ENCODE measurements at places on chromosomes 12 and 14.

GRCh38 chr12:57213058-57213715 lies 3.4 kb upstream of the NXPH4 start:
- peak; percentile 85 for DNase-seq

DNA sequence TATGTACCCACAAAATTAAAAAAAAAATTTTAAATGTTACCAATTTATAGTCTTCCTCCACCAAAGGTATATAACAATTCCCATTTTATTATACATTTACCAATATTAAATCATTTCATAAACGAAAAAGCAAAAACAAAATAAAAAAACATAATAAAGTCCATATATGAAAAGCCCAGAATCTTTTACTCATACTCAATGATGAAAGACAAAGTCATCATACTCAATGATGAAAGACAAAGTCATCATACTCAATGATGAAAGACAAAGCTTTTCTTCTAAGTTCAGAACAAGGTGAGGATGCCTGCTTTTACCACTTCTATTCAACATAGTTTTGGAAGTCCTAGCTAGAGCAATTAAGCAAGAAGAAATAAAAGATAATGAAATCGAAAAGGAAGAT lies 28.1 kb downstream of the TMEM116 start:
- DNase-seq = no peak

- DNase-seq = no peak
These were observed 1148.4 kb downstream of the VRK1 start for GRCh38 chr14:97945631-97946030.

GRCh38 chr12:87216436-87216835 lies 812.8 kb downstream of the C12orf50 start:
- no peak for DNase-seq

DNA sequence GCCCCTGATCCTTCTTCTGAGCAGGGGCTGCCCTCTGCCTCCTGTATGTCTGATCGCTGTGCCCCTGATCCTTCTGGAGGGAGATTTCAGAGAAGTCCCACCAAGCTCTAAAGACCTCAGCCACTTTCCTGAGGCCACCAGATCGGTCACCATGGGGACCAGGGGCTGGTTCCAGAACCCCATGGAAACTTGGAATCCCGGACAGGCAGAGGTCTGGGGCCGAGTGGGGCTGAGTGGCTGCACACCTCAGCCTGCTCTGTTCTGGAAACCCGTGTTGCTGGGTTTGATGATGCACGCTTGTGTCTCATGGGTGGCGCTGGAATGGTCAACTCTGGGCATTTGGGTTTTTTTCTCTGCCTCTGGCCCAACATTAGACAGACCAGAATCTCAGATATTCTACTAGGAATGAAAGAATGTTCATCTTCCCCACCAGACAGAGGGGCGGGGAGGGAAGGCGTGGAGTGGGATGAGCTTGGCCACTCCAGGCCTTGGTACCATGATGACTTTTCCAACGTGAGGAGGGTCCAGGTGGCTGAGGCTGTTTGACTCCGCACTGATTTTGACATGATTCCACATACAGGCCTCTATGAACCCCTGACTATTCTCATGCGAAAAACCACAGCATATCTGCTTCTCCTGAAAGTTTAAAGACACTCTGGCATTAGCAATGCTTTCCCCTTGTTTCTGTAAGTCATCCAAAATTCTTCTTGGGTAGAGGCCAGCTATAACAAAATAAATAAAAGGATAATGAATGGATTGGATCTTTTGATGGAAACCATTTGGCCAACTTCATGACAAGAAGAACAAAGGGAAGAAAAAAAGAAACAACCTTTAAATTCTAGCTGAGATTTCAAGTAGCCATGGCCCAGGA lies 114.5 kb downstream of the ADGRD1 start:
- DNase-seq = no peak

DNA sequence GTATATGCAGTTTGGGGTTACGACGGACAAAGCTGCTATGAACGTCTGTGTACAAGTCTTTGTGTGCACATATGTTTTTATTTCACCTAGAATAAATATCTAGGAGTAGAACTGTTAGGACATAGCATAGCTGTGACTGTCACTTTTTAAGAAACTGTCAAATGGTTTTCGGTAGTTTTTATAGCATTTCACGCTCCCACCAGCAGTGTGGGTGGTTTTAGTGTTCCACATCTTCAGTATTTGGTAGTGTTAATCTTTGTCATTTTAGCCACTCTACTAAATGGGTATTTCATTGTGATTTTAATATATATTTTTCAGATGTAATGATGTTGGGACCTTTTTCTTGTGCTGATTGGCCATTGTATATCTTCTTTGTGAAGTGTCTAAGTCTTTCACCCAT lies 109.1 kb upstream of the BCAT1 start:
- DNase-seq = no peak

DNA sequence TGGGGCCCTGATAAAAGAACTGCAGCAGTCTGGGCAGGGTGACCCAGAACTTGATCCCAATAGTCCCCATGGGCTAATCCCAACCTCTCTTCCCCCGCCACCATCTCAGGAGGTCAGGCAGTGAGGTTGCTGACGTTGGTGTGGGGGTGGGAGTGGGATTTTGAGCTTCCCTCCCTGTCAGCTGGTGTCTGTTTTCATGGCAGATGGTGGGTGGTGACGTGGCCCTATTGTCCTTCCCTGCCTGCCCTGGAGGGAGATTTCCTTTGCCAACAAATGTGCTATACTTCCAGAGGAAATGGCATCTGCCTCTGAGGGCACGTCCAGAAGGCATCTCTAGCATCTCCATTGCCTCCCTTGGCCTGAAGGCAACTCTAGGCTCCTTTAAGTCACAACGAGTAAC lies 37.7 kb downstream of the NEUROD4 start:
- no peak for DNase-seq

DNA sequence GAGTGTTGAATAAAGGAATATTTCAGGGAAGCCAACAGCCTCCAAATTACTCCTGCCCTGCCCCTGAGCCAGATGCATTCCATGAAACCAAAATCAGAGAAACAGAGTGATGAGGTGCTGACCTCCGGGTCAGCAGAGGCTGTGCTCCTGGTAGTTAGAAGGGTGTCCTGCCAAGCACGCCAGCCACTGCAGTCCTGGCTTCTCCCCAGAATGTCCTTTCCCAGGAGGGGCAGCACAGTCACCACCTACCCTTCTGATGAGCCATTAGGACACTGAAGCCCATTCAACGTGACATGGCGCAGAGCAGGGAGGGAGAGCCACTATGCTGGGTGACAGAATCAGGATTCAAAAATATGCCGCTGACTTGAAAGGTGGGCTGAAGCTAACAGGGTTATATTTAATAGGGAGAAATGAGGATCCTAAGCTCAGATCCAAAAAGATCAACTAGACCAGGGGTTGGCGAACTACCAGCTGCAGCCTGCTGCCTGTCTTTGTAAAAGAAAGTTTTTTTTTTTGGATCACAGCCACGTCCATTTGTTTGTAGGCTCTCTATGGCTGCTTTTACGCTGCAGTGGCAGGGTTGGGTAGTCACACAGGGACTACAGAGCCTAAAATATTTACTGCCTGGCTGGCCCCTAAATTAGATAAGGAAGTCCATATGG lies 34.5 kb upstream of the PLEK2 start:
- no peak for DNase-seq

- DNase-seq = no peak
These were observed 56.5 kb downstream of the HCAR2 start for GRCh38 chr12:122646517-122647217.

DNA sequence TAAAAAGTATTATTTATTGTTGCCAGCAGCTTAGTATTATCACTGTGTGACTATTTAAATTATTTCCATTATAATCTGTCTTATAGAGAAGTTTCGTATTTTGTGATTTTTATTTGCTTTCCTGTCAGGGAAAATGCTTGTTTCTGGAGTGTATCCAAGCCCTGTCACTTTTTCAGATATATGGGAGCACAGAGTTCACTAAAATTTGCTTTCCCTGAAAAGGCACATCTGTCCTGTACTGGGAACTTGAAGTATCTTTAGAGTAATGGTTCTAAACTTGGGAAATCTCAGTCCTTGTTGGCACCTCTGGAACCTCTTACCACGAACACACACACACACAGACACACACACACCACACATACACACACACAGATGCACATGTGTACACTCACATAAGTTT lies 39.3 kb upstream of the SSTR1 start:
- DNase-seq = no peak

GRCh38 chr12:25585021-25585523 lies 32.0 kb upstream of the LMNTD1 start:
- no peak for DNase-seq

DNA sequence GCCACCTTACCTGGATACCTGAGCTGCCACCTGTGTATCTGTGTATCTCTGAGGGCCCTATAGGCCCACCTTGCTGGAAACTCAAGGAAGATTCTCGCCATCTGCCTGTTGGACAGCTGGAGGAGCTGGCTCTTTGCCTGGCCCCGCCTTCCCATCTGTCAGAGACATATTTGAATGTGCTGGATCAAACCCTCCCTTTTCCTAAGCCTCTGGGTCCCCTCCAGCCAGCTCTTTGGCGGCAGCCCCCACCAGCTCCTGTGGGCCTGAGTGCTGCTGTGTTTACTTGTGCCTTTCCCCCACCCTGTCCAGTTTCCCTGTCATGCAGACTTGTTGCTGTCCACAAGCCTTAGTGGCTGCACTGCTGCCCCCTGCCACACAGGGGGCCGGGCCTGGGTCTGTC lies 55.9 kb upstream of the SRSF5 start:
- no peak for DNase-seq

DNA sequence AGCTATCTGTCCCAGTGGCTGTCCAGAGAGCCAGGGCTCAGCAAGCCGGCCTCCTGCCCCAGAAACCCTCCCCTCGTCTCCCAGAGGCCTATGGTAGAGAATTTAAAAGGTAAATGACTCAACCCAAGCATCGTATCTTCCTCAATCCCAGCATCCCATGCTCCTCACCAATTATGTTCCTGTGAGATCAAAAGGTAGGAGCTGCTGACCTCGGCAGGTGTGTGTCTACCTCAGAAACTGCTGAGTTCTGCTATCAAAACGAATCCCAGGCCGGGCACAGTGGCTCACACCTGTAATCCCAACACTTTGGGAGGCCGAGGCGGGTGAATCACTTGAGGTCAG lies 49.3 kb downstream of the FOXN3 start:
- no peak for DNase-seq

- no peak for DNase-seq
These were observed 72.1 kb upstream of the SRSF5 start for GRCh38 chr14:69694730-69695281.

DNA sequence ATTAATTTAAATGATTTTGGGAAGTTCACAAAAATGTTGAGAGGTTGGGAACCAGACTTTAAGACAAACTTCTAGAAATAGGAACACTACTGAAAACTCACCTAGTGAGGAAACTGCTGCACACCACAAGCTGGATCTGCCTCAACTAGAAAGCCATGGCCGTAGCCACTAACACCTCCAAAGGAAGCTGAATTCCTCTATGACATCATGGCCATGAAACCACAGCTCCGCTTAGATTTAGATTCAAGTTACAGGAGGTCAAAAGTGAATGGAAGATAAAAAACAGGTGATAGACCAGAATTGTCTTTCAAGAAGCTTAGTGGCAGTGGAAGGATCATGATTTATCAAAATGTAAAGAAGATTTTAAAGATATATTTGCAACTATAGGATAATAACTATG lies 208.8 kb upstream of the ALG10 start:
- DNase-seq = no peak

GRCh38 chr14:81401420-81402122 lies 1.4 kb upstream of the STON2 start:
- no peak for DNase-seq

DNA sequence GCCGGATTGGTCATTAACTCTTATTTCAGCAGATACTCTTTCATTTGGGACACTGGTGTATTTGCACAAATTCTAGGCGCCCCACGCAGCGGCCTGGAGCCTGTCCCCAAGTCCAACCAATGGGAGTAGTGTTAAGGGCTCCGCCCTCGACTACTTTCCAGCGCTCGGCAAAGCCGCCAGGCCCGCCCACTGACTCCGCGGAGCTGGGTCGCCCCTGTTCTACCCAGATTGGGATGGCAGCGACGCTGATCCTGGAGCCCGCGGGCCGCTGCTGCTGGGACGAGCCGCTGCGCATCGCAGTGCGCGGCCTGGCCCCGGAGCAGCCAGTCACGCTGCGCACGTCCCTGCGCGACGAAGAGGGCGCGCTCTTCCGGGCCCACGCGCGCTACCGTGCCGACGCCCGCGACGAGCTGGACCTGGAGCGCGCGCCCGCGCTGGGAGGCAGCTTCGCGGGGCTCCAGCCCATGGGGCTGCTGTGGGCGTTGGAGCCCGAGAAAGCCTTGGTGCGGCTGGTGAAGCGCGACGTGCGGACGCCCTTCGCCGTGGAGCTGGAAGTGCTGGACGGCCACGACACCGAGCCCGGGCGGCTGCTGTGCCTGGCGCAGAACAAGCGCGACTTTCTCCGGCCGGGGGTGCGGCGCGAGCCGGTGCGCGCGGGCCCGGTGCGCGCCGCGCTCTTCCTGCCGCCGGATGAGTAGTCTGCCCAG lies at the start of gene ACOT6:
TSS of gene ACOT6 (plus strand) at position 179 of the 707 bp plus-strand sequence. CDS start at position 234, 55 bp downstream.
- DNase-seq = peak; percentile 81

GRCh38 chr12:57127726-57128518 lies at the start of gene LRP1:
LRP1 (plus strand) TSS chr12:57128483; CDS start chr12:57128965, 482 bp downstream.
- DNase-seq = peak; percentile 84

GRCh38 chr14:33134975-33135374 lies 196.3 kb downstream of the NPAS3 start:
- DNase-seq = no peak

DNA sequence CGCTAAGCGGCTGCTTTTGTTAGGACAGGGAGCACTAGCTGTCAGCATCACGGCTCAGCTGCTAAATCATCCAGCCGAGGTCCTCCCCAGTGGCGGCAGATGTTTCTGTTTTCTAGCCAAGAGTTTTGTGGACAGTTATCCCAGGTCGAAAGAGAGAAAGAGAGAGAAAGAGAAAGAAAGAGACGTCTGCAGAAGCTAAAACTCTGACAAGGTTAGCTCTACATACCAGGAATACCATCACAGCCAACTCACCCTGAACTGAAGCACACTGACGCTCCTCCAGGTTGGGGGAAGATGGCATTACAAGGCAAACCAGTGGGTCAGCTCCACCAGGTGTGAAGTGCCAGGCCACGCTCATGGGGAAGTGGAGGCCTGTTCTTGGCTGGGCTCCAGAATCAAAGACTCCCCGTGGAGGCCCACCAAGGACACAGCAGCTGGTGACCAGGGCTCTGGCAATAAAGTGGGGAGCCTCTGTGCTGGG lies 64.9 kb upstream of the DICER1 start:
- DNase-seq = no peak

GRCh38 chr12:121524196-121524916 lies 56.5 kb downstream of the KDM2B start:
- no peak for DNase-seq
